NCI-H2107 (cell line): ENCODE measurements at places on chromosomes 5 and 9.

- DNase-seq, result no peak
Observed at GRCh38 chr9:130026583-130027340, 16.2 kb downstream of the FNBP1 start.

DNA sequence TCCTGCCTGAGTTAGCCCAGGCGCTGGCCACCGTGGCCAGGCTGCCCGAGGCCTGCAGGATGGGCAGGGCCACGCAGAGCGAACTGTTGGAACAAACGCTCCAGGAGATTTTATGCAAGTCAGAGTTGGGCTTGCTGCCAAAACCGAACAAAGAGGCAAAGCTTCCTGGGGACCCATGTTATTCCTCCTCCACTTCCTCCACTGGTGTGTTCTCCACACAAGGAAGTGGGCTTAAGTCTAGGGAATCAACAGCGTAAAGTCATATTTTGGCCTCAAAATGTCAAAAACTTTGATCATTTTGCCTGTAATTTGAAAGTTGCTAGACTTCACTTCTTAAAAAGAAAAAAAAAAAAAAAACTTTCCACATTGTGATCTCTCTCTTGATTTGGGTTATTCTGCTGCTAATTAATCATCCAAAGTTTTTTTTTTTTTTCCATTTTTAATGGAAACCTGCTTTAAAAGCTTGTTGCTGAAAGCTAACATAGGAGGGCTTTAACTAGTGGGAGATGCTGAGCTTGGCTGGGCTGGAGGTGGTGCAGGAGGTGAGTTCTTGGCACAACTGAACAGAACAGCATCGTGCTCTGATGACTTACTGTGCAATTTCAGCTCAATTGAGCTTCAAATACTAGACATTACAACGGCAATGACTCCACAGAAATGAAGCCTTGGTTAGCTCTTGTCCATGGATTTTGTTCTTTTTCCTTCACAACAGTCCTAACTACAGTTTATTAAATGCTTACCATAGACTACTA is 73.0 kb downstream of the PTPDC1 start:
- DNase-seq, result no peak

GRCh38 chr9:134751622-134752021 is 110.0 kb downstream of the COL5A1 start:
- DNase-seq, result no peak

DNA sequence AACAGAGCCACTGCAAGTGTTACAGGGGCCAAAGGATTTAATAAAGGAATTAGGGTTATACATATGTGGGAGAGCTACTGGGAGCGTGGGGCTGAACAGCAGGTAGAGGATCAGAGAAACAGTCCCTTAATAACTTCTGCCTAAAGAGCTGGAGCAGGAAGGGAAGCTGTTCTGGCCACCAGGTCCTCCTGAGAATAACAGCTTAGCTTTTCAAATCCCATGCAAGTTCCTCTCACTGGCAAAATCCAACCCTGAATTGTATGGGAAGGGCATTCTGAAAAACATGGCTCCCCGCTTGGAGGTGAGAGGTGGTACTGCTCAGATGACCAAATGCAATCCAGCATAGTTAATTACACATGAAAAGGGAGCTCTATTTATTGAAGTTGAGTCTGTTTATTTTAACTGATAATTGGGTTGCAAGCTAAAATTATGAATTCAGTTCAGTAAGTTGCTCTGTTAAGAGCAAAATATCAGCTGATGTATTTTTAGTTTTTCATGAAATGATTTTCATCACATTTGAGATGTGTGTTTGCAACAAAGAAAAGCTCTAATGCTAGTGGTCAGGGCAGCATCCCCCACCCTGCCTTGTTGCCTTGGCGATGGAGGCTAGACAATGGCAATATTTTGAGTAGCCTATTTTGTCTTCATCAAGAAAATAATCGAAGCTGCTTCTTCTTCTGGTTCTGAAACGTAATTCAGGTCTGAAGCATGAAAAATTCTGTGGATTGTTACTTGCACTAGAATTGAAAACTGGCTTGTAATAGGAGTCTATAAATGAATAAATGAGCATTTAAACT is 58.4 kb upstream of the SH3GL2 start:
- DNase-seq, result no peak

DNA sequence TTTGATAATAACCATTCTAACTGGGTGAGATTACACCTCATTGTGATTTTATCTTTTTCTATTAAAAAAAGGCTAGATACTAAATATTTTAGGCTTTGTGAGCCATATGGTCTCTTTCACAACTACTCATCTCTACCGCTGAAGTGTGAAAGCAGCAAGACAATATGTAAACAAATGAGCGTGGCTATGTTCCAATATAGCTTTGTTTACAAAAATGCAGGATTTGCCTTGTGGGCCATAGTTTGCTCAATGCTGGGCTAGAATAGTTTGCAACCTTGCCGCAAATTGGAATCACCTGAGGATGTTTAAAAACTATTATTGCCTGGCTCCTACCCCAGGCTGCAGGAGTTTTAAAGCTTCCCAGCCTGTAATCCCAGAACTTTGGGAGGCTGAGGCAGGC is 10.2 kb upstream of the GPR150 start:
- no peak for DNase-seq

GRCh38 chr5:52824827-52825226 is 37.1 kb downstream of the ITGA1 start:
- DNase-seq, result no peak

DNA sequence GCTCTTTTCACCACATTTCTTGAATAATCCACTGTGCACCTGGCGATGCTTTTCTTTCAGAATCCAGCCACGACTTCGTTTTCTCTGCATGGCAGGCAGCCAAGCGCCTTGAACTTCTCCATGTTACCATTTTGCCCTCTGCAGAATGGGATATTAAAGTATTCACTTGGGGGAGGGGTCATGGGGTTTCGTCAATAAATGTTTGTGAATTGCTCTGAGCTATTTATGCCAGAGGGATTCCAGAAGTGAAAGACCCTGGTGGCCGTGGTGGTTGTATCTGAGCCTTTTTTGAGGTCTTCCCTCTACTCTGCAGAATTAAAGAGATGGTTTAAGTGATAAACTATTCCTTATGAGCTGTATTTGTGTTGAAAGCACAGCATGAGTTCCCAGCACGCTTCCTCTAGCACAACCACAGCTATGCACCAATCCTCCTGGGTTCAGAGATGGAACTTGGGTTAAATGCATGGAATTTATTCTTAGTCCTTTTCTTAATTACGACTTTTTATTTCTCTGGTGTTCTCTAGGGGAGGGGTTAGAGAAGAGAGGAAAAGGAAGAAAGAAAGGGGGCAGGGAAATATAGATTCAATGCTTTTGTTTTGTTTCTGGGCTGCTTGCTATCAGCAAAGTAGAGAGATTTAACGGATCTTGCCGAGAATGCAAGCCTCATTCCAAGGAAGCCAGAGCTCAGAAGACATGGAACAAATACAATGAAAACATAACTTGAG is 478.2 kb upstream of the TNC start:
- no peak for DNase-seq

DNA sequence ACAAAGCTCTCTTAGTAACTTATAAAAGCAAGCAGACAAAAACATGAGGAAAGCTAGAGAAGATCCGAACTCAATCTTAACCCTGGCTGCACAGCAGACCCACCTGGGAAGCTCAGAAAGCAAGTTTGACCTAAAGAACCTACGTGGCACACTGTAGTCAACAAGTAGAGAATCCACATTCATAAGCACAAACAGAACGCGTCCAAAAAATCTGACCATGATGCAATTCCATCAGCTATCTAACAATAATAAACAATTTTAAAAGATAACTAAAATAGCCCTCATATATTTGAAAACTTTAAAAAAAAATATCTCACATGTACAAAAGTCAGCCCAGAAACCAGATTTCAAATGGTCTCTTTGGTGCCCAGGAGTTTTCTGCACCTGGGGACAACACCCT is 4.6 kb downstream of the LMAN2 start:
- no peak for DNase-seq

DNA sequence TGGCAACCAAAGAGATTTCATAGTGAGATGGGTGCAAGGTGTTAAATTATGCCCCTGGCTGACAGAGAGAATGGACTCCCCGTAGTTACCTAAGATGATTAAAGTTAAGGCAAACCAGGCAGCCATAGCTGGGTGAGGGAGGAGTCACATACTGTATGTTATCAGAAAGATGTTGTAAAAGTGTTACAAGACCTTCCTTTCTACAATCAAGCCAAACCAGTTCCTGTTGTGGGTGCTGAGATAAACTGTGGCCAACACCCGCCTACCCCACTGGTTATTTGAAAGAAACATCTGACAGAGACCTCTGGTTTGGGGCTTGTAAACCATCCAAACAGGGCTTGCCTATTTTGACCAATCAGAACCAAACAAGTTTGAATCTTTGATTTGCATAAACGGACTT is 684.7 kb upstream of the NUDT12 start:
- no peak for DNase-seq

- no peak for DNase-seq
Observed at GRCh38 chr5:118802335-118802734, 186.0 kb downstream of the DTWD2 start.

DNA sequence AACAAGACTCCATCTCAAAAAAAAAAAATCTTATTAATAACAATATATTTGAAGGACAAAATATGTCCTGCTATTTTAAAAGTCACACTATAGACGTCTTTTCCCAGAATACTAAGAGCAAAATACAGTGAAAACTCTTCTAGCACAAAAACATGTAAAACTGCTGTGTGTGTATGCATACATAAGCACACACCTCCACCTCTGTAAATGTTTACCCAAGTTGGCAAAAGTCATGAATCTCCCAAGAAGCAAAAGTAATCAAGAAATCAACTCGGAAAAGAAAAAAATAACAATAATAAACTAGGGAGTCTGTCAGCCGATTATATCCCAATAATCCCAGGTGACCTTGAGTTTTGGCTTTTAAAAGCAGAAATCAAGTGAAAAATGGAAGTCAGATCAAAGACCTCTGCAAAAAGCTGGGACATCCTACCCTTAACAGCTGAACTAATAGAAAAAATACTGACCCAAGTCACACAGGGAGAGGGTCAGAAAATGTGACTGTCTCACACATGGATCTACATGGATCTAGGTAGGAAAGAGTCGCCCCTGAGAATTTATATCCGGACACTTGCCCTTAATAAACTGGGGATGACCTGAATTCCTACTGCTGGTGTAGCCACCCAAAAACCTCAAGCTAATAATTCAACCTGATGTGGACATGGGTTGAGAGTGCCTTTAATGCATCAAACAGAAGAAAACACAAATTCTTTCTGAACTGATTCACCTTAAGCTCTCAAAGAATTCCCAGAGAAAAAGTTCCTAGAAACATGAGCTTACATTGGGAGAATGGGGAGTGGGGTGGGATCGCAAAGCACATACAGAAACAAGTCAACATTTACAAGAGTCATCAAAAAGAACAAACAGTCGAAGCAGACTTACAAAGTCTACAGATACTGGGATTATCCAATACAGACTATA is 29.9 kb downstream of the LPAR1 start:
- DNase-seq, result no peak

GRCh38 chr5:30994176-30994575 is 199.3 kb upstream of the CDH6 start:
- no peak for DNase-seq

DNA sequence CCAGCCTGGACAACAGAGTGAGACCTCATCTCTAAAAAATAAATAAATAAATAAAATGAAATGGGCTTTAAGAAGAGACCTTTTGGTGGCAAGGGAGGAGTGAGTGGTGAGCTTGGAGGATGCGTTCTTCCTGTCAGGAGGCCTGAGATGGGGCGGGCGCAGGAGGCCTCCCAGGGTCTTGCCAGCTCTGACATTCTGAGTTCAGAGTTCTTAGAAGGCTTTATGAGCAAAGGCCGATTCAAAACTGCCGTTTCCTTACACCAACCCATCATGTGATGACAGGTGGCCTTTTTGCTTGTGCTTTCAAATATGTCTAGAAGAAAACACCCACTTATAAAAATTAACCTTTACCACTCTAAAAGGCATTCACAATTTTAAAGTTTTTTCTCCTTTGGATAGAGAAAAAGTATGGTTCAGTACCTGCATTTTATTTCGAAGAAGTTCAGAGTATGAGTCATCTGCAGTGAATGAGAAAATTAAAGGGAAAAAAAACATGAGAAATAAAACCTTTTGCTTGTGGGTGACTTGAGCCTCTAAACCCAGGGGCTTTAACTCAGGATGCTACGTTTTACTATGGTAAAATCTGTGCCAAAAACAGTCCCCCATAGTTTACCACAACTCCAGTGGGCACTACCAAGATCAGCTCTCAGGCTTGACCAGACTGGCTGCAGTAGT is 157.4 kb upstream of the OTULINL start:
- no peak for DNase-seq

- DNase-seq, result no peak
Observed at GRCh38 chr5:122436615-122437014, 124.6 kb downstream of the SNCAIP start.

- DNase-seq, result no peak
Observed at GRCh38 chr9:128637656-128638055, 19.0 kb downstream of the DYNC2I2 start.

- peak; percentile 30 for DNase-seq
Observed at GRCh38 chr5:111756581-111757354, at the start of gene NREP. TSS of gene NREP (minus strand) at chr5:111757194. CDS start at chr5:111755772, 1,422 bp downstream.

DNA sequence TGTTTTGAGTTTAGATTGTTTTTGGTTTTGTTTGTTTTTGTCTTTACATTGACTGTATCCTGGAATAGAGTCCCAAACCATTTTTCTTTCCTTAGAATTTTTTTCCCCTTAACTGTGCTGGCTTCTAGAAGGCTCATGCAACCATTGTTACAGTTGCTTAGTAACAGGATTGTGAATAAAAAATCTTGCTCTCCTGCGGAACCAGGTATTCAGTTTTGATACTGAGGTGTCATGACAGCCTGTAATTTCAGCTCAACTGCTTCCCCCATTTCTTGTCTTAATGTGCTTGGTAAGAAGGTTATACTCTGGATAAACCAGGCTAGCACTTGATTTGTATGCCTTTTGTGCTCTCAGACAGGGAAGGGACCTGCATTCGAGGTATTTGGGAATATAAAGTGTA is 42.1 kb downstream of the FOCAD start:
- no peak for DNase-seq

GRCh38 chr5:115542651-115543364 is 1.8 kb downstream of the FEM1C start:
- DNase-seq, result no peak

DNA sequence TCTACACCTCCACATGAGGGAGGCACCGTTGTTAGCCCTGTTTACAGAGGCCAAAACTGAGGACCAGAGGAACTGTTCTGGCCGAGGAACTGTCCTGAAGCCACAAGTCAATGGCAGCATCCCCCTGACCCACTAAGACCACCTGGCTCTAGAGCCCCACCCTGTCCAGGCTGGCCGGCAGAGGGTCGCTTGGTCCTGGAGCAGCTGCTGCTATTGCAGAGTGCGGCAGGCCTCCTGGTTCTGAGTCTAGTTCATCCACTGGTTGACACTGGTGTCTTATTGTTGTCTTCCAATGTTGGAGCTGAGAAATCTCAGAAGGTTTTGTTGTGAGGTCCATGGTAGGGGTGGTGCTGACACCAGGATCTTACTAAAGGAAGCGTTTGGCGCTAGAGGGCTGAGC is 26.6 kb upstream of the ANGPTL2 start:
- DNase-seq, result no peak

GRCh38 chr5:88144219-88145001 is 124.2 kb downstream of the TMEM161B start:
- DNase-seq, result no peak

- no peak for DNase-seq
Observed at GRCh38 chr5:133449181-133449580, 163.2 kb downstream of the FSTL4 start.

- no peak for DNase-seq
Observed at GRCh38 chr5:177040814-177041420, 18.4 kb downstream of the ZNF346 start.
